ENCODE measurements at places on chromosomes 13 and 19.

- DNase-seq = no peak
Measured at GRCh38 chr19:30593975-30594745, 222.0 kb downstream of the ZNF536 start.

GRCh38 chr13:107216046-107216755 is 648.3 kb upstream of the ARGLU1 start:
- no peak for DNase-seq

DNA sequence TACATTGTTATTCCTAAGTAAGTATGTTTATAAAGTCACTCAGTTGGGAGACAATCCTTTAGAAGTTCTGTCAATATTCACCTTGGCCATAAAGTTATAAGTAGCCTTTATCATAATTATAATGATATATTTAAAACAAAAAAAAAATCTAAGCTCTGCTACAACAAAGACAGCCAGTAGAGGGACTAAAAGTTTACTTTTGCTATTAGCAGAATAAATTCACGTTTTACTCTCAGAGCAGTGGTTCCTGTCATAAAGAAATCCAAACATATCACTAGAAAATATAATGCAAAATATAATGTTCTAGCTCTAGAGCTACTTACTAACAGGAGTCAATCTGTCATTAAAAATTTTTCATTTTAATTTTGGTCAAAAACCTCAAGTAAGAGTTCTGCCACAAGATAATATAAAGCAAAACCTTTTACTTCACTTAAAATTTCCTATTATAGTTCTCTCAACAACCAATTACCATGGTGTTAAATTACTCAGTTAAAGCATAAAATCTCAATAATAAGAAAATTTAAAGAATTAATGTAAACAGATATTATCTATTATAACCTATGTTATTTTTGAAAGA is 17.7 kb downstream of the INTS6 start:
- no peak for DNase-seq

GRCh38 chr19:52936151-52936953 is 13.1 kb upstream of the ZNF888 start:
- DNase-seq = no peak

DNA sequence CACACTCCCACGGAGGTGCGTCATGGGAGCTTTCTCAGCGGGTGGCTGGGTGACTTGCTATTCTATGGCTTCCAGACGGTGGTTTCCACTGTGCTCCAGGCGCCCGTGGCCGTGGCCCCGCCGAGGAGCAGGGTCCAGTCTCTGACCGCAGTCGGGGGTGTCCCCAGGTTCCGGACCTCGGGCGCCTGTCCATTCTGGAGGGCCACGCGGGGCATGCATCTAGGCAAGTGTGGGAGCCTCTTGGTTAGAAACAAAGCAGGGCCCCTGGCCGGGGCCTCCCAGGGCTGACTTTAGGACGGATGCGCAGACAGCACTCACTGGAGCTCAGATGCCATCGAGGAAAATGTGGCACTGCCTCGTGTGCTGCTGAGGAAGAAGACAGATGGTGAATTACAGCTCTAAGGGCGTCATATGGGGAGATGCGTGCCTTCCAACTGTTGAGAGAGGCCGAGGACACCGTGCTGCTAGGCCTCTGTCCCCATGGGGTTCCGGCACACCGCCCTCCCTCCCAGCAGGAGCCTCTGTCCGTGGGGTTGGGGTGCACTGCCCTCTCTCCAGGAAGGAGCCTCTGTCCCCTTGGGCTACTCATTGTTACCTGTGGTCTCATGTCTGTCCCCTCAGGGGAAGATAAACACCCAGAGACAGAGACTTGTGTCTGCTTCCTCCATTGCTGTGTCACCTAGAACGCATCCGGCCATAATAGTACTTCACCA is 38.1 kb downstream of the TMEM255B start:
- DNase-seq = no peak

DNA sequence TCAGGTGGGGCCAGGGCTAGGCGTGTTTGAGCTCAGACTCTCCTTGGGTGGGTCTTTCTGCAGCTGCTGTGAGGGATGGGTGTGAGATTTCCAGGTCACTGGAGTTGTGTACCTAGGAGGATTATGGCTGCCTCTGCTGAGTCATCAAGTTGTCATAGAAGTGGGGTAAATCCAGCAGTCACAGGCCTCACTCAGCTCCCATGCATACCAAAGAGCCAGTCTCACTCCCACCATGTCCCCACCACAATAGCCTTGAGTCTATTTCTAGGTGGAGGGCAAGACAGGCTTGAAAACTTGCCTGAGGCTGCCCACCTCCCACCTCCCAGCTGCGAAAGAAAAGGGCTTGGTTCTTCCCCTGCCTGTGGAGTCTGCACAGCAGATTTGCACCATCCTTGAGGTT is 194.0 kb upstream of the PCDH17 start:
- DNase-seq = no peak

- DNase-seq = peak; percentile 45
Measured at GRCh38 chr13:48492470-48493065, 40.3 kb downstream of the RCBTB2 start.

DNA sequence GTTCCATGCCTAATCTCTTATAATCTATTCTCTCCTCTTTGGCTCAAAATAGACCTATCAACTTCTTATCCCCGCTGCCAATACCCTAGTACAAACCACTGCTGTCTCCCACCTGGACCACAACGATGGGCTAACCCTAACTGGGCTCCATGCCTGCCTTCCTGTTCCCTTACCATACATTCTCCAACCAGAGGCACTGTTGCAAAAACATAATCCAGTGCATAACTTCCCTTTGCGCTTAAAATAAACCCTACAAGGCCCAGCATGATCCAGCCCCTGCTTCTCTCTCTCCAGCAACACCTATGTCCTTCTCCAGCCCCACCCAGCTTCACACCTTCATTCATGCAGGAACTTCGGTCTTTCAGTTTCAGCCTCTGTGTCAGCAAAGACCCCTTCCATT is 27.4 kb upstream of the CEBPA start:
- DNase-seq = no peak

DNA sequence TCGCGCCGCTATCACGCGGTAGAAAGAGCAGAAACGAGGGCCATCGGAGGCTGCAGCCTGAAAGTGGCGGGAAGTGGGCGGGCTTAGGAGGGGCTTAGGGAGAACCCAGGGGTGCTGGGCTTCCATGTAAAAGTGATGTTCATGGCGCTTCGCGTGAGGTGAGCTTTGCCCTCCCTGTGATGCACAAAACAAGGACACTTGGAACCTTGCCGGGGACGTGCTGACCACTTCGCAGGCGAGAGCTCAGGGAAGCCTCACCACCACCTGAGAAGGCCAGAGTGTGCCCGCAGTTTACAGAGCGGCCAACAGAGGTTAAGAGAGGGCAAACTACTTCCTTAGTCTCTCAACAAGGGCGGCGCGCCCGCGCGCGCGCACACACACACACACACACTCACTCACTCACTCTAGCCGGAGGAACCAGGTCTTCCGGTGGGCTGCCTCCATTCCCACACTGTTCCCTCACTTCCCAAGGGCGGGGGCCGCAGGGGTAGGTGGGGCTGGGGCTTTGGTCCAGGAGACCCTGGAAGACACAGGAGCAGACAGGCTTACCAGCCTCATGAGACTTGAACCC is 651 bp downstream of the GAPDHS start:
- no peak for DNase-seq

- no peak for DNase-seq
Measured at GRCh38 chr19:15276620-15277215, 44.5 kb upstream of the EPHX3 start.

- DNase-seq = no peak
Measured at GRCh38 chr13:45626731-45627374, 11.3 kb upstream of the ERICH6B start.

DNA sequence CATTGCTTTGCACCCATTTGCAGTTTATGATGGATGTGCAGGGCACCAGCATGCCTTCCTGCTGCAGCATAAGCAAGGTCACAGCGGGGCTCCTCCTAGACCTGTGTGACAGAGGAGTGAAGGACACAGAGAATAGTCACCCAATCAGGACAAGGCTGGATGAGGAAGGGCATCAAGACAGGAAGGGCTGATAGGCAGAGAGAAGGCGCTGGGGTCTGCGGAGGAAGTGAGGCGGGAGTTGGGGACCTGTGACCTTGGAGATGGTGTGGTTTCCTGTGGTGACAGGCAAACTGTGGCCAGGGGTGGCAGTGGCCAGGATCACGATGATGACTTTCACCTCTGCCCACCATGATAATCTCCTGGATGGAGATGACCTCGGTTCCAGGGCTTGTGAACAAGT is 16.4 kb upstream of the KCTD15 start:
- DNase-seq = no peak

DNA sequence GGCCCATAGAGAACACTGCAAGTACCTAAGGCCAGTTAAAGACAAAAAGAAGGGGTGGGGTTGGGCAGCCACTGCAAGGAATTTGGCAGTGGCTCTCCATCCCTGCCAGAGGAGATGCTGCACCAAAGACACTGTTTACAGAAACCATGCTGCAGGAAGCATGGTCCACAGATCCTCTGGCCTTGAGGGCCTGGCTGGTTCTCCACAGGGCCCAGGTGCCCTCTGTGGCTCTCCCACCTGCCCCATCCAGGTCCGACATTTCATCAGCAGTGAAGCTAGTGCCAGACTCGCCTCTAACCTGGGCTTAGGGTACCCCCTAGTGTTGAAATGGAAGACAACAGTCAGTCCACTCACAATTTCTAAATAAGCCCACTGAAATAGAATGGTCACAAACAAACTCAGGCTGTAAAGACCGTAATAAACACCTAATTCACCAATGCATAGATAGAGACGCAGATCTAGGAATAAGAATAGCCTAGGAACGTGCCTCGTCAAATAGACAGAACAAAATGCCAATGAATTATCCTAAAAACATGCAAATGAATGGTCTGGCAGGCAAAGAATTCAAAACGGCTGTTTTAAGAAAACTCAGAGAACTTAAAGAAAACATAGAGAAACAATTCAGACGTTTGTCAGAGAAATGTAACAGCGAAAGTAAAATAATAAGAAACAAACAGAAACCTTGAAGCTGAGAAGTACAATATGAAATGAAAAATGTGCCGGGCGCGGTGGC is 23.3 kb downstream of the LYPD4 start:
- peak; percentile 36 for DNase-seq

DNA sequence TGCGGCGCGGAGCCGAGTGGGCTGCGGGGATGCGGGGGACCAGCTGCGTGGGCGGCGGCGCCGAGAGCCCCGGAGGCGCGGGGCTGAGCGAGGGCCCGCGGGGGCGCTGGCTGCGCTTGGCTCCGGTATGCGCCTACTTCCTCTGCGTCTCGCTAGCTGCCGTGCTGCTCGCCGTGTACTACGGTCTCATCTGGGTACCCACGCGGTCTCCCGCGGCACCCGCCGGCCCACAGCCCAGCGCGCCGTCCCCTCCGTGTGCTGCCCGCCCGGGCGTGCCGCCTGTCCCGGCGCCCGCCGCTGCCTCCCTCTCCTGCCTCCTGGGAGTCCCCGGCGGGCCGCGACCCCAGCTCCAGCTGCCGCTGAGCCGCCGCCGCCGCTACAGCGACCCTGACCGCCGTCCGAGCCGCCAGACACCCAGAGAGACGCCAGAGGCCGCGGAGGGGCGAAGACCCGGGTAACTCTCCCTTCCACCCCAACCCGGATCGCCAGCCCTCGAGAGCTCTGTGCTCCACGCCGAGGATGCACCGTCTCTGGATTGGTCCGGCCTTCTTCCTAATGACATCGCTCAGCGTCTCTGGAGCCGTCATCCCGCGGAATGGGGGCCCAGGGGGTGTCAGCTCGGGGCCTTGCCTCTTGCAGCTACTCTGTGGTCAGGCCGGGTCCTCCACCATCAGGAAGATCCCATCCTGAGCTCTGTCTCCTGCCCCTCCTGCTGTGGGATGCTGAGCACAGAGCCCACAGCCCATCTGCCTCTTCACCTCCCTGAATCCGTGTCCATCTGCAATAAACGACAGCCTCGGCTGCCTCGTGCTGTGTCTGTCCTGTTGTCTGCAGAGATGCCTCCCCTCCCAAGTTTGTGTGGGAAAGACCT is 441 bp downstream of the INAFM1 start:
- no peak for DNase-seq

- DNase-seq = no peak
Measured at GRCh38 chr13:28716511-28716910, 2.3 kb downstream of the SLC46A3 start.
